ENCODE measurements at places on chromosomes 12 and 14.

DNA sequence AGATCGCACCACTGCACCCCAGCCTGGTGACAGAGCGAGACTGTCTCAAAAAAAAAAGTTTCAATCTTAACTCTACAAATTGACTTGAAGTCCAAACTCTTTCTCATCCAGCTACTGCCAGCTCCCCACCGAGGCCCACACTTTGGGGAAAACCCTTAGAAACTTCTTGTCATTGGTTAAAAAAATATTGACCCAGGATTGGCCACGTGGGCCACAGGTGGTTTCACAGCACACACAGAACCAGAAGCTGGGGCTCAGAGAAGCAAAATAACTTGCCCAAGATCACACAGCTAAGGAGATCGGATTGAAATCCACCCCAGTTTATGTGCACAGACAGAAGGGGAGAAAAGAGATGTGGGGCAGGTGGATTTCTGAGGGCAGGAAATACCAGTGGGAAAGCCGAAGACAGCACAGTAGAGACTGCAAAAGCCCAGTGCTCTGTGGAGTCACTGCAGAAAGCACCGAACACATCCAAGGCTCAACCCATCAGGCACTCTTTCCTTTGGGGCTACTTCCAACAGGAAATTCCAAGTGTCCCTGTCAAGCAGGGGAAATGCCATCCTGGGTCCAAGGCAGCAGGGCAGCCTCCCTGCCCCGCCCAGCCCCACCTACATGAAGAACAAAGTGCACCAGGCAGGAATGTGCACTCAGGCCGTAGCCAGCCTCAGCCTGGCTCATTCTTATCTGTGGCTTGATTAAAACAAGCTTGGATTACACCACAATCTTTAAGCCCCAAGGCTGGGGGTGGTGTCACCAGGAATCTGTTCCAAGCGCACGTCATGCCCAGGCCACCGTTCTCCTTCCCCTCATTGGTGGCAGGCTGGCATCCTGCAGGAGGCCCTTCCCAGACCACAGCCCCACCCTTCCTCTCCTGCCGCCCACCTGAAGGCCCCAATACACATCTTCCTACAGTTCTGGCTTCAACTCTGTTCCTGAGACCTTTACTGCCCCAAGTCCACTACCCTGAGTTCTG, 72.5 kb downstream of the ITPK1 start:
- no peak for DNase-seq

GRCh38 chr14:55645145-55645544, 65.1 kb downstream of the KTN1 start:
- DNase-seq: no peak

DNA sequence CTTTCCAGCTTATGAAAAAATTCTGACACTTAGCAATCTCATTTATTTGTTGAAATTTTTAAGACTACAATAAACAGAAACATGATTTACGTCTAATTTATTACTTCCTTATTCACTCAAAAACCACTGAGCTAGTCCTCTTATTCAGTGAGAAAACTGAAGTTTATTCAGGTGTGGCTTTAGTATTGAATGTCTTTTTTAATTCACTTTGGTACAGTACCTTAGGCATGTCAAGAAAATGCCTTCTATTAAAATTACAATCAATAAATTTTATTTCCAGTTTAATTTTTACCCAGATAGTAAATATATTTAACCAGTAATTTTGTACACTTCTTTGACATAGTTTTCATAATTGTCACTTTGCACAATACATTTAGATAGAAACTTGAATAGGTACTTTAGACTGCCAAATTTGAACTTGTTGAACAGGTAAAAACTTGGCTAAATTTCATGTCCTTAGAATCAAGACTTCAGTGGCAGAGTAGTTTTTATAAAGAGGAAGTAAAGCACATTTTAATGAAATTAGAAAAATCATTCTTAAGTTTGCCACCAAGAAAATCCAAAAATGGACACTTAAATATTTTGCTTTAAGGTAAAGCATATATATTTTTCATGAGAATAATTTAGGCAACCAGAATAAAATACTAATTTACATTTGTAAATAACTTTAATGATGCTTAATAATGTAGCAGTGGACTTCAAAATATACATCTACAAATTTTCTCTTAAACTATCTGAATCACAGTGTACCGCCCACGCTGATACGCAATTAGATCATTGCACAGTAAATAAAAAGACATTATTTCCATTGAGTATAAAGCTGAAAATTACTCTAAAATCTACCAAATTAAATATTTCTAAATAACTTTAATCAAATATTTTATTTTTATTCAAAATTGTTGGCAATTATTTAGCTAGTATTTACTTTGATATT, 159.1 kb downstream of the RASSF9 start:
- DNase-seq: no peak

DNA sequence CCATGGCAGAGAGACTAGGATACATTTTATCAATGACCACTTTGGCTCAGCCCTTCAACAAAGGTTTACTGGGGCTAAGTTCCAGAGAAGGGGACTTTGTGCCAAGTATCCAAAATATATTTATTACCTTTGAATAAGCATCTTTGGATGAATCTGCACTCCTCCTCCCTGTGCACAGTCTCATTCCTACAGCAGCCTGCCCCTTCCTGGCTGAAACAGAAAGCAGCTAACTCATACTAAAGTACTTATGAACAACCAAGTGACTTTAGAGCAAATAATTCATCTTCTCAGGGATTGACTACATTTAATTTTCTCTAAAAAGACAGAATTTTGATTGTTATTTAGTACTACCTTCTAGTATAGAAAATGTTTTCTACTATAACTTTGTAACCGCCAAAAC, 47.8 kb upstream of the ETV6 start:
- DNase-seq: no peak

DNA sequence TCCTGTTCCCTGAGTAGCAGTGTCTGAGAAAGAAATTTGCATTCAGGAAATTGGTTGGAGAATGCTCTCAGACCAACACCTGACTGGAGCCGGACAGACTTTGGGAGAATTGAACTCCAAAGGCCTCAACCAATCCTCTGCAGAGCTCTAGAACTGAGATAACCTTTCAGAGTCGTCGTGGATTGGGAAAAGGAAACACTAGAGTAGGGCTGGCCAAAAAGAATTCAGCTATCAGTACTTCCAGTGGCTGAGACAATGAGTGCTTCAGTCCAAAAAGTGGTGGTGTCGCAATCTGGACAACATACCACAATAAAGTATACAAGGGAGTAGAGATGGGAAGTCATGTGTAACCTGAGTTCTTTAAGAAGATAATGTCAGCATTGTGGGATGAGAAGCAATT, 377.1 kb downstream of the SLC16A7 start:
- no peak for DNase-seq

DNA sequence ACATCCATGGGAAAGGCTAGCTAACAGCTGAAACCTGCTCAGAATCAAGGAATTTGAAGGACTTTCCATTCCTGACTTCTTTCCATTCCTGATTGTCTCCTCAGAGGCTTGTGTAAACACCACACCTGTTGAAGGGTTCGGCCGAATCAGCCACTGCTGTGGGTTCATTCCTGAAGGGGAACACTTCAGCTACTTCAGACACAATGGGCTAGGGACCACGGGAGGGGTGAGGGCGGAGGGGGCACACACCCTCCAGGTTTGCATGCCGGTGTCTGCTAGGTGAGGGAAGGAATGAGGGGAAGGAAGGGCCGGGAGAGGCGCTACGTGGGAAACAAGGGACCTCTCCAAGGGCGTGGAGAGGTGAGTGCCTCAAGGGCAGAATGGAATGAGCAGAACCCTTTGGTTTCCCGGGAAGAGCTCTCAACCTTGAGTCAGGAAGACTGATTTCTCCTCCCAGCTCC, 1.3 kb downstream of the GPRC5A start:
- DNase-seq: no peak

DNA sequence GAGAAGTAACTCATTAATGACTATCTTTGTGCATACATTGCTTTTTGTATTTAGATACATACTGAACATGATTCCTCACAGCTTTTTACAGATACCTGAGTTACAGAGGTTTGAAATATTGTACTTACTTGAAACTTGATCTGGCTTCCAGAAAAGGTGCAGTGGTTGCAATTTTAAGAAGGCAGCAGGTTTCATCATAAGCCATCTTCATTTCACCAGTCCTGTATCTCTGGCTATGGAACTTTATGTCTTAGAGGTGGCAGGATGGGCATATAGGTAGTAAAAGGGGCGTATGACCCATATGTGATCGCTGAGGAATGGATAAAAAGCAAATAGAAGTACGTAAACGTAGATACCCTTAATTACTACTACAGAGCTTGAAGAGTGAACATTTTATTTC, 13.7 kb downstream of the ZBTB1 start:
- no peak for DNase-seq

DNA sequence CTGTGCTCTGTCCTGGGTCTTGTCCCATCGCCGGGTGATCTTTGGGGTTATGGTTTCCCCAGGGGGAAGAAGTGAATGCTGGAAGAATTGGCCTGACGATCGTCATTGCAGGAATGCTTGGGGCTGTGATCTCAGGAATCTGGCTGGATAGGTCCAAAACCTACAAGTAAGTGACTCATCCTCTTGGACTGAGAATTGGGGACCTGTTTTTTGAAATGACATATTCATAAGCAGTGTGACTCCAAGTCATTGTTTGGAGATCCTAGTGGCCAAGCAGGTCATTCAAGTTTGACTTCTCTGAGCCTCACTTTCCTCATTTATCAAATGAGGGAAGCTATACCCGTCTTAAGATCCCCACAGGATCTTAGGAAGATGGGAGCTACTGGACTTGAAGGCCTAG, 25.8 kb downstream of the ERG28 start:
- DNase-seq: no peak

DNA sequence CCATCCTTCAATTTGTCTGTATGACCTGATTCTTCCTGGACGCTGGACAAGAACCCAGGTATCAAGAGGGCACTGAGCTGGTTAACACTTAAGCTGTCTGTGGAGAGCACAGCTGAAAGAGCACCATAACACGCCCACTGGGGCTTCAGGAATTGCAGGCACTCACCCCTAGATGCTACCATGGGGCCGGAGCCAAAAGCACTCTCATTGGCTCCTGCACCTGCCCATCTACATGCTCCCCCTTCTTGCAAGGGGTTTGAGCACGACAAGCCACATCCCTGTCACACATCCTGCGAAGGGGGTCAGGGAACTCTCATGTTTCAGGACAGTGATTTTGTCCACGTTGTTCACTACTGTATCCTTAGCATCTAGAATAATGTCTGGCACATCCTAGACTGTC, 35.1 kb upstream of the TBC1D15 start:
- no peak for DNase-seq

DNA sequence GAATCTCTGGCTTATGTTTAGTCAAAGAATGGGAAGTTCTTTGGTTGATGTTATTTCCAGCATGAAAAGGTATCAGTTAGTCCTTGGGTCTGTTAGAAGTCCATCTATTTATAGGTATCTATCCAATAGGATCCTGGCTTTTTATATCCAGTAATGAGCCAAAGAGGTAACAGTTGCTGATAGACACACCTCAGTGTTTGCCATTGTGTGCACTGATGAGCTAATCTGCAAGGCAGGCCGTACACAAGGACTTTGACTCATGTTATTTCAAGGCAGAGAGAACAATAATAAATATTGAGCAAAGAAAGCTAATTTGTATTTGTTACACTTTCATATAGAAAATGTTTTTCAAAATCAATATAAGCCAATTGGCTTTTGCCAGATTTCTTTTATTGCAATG, 56.4 kb downstream of the GLT1D1 start:
- DNase-seq: no peak

DNA sequence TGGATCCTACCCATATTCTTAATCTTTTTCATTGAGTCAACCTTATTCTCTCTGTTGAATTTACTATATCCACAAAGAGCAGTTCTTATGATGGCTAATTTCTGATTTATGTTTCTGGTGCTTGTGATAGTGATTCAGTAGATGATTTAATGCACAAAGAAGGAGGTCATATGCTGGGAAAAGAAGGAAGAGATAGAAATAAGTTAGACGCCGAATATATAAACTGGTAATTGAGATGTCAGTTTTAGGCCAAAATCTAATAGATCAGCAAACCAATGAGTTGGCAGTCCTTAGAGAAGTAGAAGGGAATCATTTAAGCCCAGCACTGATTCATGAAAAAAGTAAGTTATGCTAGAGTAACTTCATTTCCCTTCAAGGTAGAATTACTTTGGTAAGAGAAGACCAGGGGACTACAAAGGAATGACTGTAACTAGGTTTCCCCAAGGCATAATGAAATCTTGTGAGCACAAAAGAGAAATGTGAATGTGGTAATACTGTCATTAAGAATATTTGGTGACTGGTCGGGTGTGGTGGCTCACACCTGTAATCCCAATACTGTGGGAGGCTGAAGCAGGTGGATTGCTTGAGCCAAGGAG, 132.4 kb downstream of the TGFB3 start:
- DNase-seq: no peak

DNA sequence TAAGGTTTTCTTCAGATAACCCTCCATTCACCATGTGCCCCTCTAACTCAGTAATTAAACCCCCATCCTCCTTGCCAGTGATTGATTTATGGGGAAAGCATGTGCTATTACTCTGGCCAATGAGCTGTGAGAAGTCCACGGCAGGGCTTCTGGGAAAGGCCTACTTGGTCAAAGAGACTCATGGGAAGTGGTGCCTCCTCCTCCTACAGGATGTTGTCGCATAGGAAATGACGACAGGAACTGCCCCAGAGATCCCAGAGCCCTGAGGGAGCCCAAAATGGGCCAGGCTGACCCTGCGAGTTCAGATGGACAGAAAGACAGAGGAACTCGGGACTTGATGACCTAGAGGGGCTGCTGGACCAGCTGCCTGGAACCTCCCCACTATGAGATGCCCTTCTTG, 938.1 kb upstream of the TMEM132C start:
- no peak for DNase-seq

DNA sequence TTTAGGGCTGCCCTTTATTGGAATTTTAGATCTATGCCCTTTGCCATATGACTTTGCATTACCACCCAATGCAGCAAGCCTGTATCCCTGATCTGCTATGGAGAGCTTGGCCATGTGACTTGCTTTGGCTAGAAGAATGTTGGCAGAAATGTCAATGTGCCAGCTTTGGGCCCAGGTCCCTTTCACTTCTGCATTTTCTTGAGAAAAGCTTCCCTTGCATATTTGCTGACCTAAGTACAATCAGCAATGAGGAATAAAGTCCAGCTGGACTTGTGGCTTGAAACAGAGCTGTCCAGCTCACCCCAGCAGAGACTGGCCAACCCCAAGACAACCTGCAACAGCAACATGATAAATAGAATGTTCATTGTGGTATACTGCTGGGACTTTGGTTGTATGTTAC, 135.9 kb downstream of the PAH start:
- no peak for DNase-seq

DNA sequence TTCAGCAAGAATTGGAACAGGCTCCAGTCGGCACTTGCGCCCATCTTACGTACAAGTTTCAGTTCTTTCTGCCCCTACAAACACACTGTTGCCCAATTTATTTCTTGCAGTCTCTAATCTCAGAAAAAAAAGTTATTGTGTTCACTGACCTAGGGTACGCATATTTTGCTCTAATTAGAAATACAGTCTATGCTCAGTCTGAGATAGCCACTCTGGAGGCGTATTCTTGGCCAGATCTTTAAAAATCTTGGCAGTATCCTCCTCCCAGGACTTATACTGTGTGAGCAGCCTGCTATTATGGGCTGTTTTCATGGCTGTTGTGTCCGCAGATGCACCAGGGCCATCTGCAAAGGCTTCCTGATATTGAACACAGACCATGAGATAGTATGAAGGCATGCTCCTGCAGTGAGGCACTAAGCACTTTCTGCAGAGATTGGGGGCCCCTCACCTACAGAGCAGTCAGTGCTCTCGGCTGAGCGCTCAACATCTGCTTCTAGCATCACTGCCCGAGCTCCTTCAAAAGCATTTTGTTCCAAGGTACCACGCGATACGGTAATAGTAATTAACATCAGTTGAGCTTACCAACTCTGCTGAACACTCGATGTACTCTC, 57.9 kb downstream of the PPM1H start:
- DNase-seq: no peak

GRCh38 chr12:113048716-113049127, 7.8 kb upstream of the DTX1 start:
- peak; percentile 22 for DNase-seq

Measured in NCI-H1930 (cell line).